ENCODE measurements at places on chromosomes 6 and 20.
A peak's percentile ranks its signal among the peaks of the same experiment; 100 is the strongest.

GRCh38 chr6:71468841-71469700, 180.5 kb downstream of the OGFRL1 start:
- no peak for DNase-seq

DNA sequence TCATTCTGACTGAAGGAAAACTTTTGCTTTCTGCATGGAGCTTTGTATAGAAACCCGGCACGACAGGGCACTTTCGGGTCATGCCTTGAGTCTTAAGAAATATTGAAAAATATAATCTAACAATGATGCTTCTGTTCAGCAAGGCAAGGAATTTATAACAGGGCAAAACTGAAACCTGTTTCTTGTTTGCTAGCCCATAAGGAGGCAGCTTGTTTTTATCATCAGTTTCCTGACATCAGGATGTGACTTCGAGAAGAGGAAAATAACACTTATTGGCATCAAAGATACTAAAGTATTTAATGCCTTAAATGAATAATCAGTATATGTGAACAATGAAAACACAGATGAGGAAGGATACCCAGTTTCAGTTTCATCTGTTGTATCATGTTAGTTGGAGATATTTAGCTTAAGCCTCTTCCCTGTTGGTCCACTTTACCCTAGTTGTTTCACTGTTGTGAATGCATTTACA, 146.5 kb downstream of the CDKAL1 start:
- DNase-seq = no peak

DNA sequence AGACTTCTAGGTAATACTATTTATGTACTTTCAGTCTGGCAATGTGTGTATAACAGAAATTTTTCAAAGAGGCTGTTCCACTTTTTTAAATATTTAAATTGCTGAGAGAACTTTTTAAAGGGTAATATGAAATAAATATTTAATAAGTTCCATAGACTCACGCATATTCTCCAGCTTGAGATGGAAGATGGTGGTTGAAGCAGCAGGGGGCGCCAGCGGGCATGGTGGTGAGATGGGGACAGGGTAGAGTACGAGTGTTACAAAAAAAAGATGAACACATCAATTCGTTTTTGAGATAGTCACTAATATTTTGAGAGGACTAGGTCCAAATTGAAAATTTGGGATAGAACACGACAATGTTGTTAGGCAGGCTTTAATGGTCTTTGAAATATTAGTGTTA, 68.4 kb downstream of the RSPO3 start:
- DNase-seq = peak; percentile 51

GRCh38 chr6:7390226-7390878, 744 bp downstream of the RIOK1 start:
- DNase-seq = no peak

DNA sequence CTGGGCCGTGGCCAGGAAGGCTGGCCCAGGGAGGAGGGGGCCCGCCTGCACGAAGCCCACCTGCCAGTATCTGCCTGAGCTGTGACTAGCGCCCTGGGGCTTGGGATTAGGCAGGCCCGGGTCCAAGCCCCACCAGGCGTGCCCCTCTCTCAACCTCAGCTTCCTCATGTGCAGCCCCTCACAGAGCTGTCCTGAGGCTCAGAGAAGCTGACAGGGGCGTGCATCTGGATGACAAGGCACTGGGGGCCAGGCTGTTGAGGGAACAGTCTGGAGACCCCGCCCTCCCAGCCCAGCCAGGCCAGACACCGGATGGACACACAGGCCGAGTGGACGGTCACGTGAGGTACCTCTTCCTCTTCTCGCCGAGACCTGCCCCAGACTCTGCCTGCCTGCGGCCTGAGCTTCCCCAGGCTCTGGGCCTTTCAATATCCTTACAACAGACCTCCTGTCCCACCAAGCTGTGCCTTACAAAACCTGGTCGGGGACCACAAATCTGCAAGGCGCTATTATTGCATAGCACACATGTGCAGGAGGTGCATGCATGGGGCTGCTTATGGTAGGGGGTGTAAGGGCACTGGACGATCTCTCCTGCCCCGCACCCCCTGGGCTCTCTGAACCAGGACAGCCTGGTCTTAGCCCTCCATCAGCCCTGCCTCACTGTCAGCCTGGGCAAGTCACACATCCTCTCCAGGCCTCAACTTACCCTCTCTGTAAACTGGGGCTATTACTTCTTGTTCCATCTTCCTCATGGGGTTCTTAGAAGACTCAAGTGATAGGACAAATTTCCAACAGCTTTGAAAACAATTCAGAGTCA, 20.0 kb downstream of the NOL4L start:
- no peak for DNase-seq

GRCh38 chr20:38831995-38832620, 26.6 kb downstream of the PPP1R16B start:
- DNase-seq = no peak

- DNase-seq = no peak
Observed at GRCh38 chr6:162251257-162251656, 476.3 kb downstream of the PRKN start.
